ENCODE measurements at places on chromosomes 3 and 15.

DNA sequence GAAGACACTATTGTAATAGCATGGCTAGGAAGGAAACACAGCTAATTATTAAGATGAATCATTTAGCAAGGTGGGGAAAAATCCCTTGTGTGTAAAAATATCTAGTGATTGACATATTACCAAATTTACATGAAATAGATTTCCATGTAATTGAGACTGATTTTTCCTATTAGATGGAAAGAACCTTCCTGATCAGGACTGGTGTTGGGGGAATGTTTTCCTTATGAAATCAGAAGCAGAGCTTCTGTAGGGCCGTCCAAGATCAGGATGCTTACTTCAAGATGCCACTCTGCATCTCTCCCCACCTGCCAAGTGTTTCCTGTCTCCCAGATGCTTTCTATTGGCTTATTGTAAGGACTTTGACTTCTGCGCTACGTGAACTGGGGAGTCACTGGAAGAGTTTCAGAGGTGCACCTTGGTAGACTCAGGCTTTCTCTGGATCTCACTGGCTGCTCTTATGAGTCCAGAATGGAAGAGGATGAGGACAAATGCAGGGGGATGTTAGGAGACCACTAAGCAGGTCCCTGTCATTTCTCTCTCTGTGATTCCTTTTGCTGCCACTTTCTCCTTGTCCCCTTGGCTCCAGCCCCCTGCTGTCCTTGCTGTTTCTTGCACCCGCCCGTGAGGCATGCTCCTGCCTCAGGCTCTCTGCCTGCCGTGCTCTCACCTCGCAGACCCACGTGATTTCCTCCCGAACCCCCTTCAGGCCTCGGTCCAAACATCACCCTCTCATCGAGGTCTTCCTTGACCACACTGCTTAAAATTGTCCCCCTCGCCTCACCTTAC is 30.1 kb downstream of the BTD start:
- DNase-seq = no peak

DNA sequence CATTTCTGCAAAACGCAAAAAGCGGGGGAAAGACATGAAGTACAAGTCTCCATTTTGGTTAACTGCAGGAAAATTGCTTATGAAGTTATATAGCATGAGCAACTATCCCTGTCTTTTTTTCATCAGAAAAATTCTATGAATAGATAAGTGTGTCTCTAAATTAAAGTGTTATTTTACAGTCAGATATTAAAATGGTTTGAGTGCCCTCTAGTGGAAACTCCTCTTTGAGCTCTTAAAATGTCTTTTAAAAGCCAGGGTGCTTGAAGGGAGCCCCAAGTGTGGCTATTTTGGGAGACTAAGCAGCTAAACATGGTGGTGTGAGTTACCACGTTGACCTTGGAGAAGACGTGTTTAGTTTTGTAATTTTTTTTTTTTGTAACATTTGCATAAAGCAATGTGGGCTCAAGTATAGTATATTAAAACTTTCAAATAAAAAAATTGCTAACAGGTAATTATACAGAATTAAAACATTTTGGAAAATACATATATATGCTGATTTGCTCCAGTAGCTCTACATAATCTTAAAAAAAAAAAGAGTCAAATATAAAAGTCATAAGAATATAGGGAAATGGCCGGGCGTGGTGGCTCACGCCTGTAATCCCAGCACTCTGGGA is 77.2 kb downstream of the PPP2R3A start:
- DNase-seq = no peak

DNA sequence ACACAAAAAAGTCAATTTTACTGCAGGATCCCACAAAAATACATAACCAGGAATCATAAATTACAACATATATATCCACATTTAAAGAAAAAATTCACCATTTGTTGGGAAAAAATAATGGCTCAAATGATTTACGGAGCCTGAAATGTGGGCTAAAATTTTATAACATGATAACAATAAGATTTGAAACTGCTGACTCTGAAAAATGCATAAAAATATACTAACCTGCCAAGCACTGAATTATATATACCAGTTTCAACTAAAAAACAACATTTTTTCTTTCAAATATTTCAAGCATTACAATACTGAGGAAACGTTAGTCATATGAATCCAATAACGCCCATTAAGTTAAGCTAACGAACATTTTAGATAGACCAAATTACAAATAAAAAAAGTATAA is 12.2 kb upstream of the MYO5C start:
- DNase-seq = no peak

DNA sequence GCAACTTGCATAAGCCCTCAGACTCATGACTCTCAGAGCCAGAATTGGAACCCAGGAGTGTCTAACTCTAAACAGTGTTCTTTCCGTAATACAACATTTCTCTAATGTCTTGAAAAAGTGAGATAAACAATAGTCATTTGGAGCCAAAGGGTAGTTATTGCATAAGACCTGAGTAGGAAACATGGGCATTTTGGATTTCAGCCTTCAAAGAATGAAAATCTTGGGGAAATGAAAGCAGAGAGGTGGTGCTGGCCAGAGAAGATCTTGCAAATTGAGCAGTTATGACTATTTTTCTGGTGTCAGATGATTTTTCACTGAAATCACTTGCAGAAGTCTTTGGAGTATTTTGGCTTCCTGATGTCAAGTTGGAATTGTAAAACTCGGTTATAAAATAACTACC is 379.4 kb downstream of the DIPK2A start:
- no peak for DNase-seq

GRCh38 chr15:62742409-62743171 is 300.0 kb upstream of the TPM1 start:
- DNase-seq = no peak

DNA sequence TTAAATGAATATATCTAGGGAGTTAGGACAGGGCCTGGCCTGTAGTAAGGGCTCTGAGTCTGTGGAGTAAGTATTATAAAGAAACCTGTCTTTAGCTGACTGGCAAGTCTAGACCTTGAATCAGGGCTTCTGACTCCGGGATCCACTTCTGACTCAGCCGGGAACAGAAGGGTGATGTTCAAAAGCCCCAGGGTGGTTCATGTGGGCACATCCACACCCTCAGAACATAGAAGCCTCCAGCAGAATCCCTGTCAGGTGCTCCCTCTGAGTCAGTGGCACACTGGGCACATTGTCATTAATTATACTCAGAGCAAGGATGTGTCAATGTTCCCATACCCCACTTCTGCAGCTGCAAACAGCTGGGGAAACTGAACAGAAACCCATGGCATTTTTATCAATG is 26.7 kb upstream of the SNRK start:
- DNase-seq = no peak

DNA sequence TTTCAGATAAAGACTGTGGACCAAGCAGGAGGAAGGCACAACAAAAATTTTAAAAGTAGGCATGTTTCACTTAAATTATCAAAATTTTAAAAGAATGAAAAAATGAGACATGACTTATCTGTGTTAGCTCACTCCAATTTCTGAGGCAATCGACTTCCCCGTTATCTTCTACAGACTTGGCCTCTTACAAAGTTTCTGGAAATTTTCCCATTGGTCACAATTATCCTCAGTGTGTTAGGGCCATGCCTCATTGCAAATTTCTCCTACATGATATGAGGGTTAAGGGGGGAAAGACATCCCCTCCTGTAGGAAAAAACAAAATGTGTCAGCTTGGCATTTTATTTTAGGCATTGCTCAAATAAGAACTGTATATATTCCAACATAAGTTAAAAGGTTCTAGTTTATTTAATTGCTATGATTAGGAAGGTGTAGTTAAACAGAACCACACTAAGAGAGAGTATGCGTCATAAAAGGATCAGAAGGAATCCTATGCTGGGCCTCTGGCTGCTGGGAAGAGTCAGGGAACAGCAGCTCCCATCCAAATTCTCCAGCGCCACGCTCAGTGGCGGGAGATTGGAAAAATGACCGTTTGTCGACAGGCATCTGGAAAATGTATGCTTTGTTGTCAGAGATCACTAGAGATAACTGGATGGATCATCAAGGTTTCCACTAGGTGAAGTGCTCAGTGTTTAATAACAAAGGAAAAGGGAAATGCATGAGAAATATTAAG is 463.6 kb upstream of the NR2F2 start:
- no peak for DNase-seq

DNA sequence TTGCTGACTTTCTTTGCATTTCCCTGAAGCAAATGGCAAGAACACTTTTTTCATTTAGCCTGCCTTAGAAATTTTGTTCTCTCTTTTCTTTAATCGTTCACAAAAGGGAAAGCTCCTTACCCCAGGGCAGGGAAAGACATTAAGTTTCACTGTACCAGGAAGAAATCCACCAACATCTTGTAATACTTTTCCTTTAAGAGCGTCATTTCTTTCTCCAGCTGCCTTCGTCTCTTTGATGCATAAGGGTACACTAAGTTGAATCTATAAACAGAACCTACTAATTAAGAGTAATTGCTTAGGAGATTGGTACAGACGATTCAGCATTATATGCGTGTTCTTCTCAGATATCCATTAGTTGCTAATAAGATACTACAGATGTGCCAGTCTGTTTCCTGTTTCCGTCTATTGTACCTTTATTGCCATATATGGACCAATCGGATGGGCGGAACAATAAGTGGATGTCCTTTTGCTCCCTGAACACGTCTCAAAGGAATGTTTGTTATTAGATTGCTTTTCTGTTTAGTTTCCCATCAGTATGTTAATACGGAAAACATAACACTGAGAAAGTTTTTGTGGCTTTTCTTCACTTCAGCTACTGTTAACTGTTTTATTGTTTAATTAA is 276.7 kb upstream of the RARB start:
- no peak for DNase-seq

DNA sequence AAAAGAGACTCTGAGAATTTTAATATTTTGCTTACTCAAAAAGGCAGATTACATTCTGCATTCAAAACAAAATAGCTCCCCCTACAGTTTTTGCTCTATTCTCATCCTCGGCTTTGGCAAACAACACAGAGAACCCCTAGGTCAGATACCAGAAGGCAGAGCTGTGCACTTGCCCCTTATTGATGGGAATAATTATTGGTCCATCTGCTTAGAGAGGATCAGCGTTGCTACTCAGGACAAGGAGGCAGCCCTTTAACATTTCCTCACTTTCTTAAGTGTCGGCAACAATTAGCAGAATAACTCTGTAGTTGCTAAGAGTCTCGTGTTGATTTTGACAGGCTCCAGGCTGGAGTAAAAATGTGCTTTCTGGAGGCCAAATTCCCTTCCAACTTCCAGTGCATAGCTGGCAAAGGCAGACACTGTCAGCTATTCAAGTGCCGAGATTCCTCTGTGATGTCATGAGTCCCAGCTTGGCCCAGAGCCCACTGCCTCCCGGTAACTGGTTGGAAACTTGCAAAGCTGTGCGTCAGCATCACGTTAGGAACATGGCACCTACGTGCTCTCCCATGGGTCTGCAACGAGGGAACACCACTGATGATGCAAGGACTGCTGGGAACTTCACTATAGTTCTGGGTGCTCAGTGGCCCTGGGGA is 482.7 kb upstream of the ADAMTS9 start:
- no peak for DNase-seq

All from activated T-cell treated with anti-CD3 and anti-CD28 coated beads for 1 hour (primary cell).